ENCODE measurements at places on chromosomes 6 and 20.

DNA sequence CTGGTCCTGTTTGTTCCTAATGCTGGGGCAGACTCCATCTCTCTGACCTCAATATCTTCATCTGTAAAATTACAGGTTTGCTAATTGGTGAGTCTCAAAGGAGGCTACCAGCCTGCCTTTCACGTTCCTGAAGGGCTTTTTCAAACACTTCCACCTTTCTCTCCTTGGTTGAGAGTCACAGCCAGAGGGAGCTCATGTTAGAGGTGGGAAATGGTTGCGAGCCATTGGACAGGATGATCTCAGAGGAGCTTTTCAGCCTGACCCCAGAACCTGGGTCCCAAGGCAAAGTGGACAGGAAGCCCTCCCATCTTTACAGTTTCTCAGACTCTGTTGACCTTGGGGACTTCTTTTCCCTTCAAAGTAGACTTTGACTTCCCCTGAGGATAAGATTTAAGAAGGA lies 37.6 kb downstream of the NDUFAF5 start:
- DNase-seq, result no peak

- DNase-seq, result no peak
Measured at GRCh38 chr20:12644461-12644860, 364.3 kb upstream of the SPTLC3 start.

GRCh38 chr20:4439461-4439860 lies 282.2 kb upstream of the PRND start:
- no peak for DNase-seq

DNA sequence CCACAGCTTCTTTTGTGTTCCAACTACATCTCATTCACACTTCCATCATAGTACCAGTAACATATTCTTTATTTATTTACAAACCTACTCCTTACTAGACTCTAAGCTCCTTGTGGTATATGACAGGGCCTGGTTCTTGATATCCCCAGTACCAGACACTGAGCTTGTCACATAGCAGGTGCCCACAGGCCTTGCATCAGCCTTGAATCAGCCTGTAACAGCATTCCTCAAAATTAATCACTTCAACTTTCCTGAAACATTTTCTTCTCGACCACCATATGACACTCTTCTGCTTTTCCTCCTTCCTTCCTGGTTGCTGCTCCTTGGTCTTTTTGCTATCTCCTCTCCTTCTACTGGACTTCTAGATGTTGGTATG lies 24.7 kb upstream of the SRPK1 start:
- DNase-seq, result no peak

DNA sequence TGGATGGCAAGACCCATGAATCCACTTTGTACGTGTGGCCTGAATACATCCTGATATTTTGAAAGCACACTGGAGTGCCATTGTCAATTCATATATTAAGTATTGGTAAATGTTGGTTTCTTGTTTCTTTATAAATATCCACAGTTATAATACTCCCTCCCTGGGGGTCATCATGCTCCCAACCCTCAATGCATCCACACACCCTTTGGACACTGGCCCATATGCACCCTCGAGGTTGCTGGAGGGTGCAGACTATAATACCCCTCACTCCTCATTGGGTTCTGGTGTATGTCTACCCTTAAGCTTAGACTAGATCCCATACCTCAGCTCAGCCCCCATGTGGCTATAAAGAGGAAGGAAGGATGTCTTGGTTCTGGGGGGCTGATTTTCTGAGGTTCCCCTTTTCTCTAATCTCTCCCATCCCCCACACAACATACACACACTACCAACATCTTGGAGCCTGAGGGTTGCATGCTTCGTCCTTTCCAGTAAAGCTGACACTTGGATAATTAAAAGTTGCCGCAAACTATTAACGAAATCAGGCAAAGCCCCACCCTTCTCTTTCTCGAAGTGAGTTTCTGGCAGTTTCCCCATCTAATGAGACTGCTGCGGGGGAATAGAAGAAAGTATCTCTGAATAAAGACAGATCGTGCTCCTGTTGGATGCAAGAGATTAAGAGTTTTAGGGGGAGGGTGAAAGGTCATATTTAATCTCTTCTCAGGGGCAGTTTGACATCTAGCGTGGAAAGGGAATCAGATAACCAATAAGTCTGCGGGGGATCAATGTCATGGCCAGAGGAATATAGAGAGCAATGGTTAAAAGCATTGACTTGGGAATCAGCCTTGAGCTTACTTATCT lies 7.4 kb downstream of the PIM1 start:
- DNase-seq, result no peak

DNA sequence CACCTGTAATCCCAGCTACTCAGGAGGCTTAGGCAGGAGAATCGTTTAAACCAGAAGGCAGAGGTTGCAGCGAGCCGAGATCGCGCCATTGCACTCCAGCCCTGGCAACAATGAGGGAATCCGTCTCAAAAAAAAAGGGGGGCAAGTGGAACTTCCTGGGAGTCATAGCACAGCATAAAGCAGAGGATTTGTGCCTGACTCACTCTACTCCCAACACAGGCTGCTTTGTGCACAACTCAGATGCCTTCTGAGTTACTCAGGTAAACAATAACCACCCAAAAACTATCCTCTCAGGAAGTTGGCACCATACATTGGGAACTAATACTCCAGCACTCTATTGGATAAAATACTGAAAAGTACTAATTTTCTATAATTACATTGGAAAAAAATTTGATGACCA lies 2.5 kb upstream of the TMEM244 start:
- DNase-seq, result no peak

DNA sequence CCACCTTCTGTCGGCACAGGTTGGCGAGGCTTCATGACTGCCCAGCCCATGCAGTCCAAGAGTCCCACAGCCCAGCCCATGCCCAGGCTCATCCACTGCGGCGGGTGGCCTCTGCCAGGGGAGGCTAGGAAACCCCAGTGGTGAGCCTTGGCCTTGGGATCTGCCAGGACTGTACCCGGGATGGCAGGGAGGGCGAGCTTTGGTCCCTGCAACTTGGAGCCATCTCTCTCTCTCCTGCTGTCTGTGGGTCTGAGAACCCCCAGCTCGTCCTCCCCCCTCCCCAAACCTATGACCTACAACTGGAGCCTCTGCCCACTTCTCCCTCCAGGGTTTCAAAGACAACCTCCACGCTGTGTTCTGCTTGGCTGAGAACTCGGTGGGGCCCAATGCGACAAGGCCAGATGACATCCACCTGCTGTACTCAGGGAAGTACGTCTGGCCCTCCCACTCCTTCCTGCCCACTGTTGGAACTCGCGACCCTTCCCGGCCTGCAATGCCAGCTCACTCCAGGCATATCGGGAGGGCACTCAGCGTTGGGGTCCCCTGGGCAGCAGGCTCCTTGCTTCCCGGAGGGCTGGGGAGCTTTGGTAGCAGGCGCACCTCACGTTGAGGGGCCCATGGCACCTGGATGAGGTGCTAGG lies 19.7 kb downstream of the NPEPL1 start:
- DNase-seq, result no peak

DNA sequence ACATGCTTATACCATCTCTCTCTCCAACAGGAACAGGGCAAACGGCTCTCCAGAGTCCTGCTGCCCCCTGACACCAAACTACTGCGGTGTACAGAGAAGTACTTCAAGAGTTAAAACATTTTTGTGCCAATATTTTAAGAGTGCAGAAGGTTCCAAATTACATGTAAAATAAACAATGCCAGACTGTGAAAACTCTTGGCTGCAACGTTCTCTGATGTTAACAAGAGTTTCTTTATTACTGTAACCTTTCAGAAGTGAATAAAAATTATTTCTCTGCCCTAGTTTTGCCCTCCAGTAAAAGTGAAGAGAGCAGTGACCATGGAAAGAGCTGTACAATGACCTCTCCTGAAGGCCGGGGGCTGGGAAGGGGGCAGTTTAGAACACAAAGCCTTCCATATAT lies 41.4 kb upstream of the FAM83C start:
- peak; percentile 46 for DNase-seq

DNA sequence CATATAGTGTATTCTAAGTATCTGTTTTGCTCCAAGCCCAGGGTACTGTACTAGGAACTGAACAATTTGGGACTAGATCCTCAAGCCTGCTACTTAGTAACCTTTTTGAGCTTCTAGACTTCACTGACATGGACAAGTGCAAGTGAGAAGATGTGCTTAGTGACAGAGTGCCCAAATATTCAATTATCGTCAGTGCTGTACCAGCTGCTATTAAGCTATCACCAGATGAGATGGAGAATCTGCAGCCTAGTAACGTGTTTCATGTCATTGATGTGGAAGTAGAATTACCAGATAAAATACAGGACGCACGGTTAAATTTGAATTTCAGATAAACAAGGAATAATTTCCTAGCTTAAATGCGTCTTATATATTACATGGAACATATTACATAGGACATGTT lies 218.3 kb downstream of the ARID1B start:
- DNase-seq, result no peak

- no peak for DNase-seq
Measured at GRCh38 chr20:1712634-1713624, 55.4 kb upstream of the SIRPG start.

DNA sequence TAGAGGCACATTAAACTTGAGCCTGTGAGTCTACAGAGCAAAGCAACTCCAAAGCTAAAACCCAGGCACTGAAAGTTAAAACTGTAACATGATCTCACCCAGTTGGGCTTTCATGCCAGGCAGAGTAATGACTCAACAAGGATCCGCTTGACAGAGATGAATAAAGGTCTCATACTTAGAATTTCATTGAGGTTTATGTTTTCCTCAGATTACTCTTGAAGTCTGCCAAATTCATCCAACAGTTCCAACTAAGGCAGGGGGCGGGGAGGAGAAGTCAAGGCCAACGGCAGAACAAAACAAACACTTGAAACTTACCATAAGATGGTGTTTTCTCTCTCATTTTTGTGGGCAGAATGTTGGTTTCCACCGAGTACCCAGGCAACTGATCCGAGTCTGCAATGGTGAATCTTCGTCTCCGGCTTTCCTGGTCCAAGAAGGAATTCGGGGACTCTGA lies 54.0 kb upstream of the IPCEF1 start:
- DNase-seq, result no peak

- DNase-seq, result no peak
Measured at GRCh38 chr6:101435038-101435437, 41.5 kb downstream of the GRIK2 start.

DNA sequence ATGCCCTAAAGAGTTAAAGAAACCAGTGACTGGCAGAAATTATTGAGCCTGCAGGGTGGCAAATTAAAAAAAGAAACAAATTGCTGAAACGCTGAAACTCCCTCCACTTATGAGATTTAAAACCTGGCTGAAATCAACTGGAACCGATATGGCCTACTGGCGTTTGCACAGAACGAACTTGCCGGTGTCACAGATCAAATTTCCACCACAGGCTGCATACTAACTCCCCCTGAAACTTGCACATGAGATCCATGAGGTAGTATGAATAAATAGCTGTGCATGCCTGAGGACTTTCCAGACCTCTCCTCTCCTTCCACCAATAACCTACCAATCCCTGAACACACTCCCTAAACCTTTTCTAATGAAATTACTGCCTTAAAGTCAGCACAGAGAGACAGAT lies 150.4 kb downstream of the RNGTT start:
- DNase-seq, result no peak

DNA sequence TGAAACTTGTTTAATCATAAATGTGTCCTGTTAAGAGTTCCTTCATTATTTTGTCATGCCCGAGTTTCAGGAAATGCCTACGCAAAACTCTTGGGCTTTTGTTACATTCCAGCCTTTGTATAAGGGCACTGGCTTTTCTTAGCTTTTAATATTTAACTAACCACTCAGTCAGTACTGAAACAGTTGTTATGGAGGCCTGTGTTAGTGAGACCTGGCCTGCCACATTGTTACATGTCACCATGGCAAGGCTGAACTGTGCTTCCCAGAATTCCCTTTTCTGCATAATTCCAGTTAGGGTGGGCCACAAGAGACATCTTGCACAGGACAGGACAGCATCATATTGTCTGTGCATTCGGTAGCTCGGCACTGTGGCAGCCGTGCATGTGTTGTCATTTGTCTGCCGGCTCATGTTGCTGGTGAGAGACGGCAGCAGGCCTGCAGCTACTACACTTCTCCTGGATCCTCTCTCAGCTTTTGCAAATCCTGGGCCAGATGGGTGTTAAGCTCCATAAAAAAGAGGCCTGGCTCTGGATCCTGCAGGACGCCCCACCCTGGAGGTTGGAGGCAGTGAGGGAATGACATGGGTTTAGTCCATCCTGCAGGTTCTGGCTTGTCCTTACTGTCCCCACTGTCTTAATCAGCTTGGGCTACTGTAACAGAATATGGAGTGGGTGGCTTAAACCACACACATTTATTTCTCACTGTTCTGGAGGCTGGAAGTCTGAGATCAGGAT lies 128.8 kb upstream of the DTNBP1 start:
- DNase-seq, result peak; percentile 84

- no peak for DNase-seq
Measured at GRCh38 chr20:44209686-44210405, 725 bp downstream of the OSER1 start.

GRCh38 chr20:25695532-25696370 lies 902 bp downstream of the ZNF337 start:
- DNase-seq, result no peak

- no peak for DNase-seq
Measured at GRCh38 chr20:33709905-33710541, 10.1 kb downstream of the PXMP4 start.

- no peak for DNase-seq
Measured at GRCh38 chr20:48060841-48061720, 275.8 kb upstream of the SULF2 start.

- DNase-seq, result no peak
Measured at GRCh38 chr6:108946695-108947094, 98.5 kb downstream of the ARMC2 start.

DNA sequence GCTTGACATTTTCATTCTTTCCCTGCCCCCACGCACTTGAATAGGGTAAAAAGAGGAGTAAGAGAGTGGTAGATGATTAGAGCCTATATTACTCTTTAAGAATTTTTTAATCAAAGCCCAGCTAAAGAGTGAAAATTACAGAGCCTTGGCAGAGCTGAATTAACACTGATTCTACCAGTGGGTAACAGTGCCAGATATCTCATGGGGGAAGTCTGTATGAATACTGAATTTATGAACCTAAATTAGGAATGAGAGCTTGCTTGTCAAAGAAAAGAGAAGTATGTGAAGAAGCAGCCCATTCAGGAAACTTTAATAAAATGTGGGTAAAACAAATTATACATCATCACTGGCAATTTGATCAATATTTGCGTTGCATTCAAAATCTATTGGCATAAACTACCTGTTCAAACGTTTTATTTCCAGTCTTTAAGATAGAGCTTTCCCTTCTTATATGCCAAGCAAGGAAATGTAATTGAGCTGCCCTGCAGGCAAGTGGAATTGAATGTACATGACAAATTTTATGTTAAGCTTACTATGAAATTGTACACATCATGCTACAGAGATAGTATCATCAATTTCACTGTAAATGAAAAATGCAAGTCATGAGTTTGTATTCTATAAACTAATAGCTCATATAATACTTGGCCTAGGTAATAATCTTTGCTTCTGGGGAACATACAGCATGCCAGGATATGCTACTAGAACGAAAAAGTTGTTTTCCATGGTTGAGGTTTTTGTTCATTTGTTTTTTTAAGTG lies 14.5 kb downstream of the SOBP start:
- DNase-seq, result peak; percentile 58

- no peak for DNase-seq
Measured at GRCh38 chr6:147991961-147992360, 350.7 kb upstream of the SASH1 start.
